ENCODE measurements at places on chromosomes 1 and 21. TPM values are rescaled to one million over a fixed set of nuclear protein-coding genes. Genes with fewer than 3 reads are reported as not detected.
A peak's percentile ranks its signal among the peaks of the same experiment; 100 is the strongest.

GRCh38 chr1:234781241-234782065 lies 171.5 kb upstream of the IRF2BP2 start:
- no peak for DNase-seq

DNA sequence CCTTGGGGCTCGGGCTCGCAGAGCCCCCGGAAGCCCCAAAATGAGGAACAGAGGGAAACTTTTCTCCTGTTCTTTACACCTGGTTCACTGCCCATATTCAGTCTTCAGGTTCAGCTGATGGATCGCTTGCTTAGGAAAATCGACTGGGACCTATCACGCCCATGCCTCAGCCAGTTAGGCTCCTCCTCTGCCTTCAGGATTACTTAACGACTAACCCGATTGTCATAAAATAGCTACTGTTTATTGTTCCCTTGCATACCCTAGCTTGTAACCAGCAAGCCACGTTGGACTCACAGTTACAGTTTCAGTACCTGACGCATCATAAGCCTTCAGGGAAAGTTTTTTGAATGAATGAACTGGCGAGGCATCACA lies 692 bp downstream of the TARDBP start:
- DNase-seq, result no peak

GRCh38 chr1:203402629-203403337 lies 51.9 kb upstream of the FMOD start:
- DNase-seq, result peak; percentile 53

DNA sequence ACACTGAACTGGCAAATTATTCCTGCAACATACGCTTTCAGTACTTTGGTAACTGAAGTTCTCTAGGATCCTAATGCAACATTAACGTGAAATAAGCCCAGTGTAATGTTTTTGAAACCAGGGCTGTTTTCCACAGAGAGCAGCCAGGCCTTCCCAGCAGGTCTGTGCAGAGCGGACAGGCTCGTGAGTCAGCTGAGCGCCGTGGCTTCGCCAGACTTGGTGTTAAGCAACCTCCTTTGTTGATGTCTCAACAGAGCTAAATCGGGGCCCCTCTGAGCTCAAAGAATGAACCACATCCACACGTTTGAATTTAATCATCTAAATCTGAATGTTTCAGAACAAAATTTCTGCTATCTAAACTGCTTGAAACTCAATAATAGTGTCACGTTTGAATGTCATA lies 181.8 kb upstream of the FMN2 start:
- DNase-seq, result no peak

GRCh38 chr1:109083923-109084322 lies 6.6 kb upstream of the TMEM167B start:
- DNase-seq, result no peak

DNA sequence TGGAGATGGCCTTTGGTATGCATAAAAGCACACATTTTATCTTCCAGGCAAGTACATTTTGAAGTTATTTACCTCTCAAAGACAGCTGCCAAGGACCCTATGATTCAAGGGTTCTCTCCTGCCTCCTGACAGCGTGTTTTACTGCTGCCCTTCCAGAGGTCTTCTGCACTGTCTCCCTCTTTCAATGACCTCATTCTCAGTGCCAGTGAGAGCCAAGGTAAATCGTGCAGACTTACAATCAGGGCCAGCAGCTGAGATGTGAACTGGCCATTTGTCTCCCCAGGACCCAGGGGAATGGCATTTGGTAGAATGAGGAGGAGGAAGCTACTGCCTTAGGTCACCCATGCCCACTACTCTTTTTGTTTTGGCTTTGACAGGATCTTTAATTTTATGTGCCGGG lies 84.2 kb upstream of the FGGY start:
- DNase-seq, result no peak

- DNase-seq, result peak; percentile 8
These were observed 104.0 kb downstream of the BRINP2 start for GRCh38 chr1:177274687-177275211.

CHODL gene
- 4.7 TPM for polyA plus RNA-seq

MTARC1 gene
- polyA plus RNA-seq, result 17.5 TPM
